ENCODE measurements at places on chromosomes 16 and 17. TPM values are rescaled to one million over a fixed set of nuclear protein-coding genes. Genes with fewer than 3 reads are reported as not detected.

SLC6A4 gene
- 3.0 TPM for total RNA-seq

RBFOX1 gene
- total RNA-seq = 1.1 TPM

SOST gene
- total RNA-seq = not detected

NKD1 gene
- total RNA-seq = 37.0 TPM

OTOP3 gene
- not detected for total RNA-seq

GRCh38 chr16:35365675-35366074, 1906.3 kb downstream of the TP53TG3F start:
- no peak for DNase-seq

GRCh38 chr17:18039535-18040260, 490 bp downstream of the GID4 start:
- DNase-seq = peak; percentile 71

DNA sequence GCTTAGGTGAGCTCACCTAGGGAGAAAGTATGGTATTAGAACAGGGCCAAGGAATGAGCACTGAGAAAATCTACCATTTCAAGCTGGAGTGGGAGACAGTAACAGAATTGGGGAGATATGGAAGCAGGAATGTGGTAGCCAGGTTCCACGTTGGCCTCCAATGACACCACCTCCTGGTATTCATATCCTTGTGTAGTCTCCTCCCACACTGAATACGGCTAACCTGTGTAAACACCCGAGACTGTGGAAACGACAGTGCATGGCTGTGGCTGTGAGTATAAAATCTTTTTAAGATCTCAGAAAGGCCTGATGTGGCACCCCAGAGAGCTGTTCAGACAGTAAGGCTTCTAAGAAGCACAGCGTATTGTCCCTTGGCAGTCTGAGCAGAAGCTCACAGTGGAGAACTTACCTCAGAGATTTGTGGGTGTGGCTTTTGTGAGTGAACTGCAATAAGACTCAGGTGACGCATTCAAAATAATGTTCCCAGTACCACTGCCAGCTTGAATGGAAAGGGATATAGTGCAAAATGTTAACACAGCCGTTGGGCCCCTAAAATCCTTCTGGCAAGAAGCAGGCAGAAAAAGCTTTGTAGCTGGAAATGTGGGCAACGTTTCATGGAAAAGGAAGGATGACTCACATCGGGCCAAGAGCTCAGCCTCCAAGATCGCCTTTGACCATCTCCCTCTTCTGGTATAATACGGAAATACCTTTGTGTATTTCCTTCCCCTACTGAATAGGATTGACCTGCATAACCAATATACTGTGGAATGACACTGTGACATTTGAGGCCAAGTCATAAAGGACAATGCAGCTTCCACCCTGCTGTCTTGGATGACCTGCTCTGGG, 14.4 kb downstream of the SDR42E1 start:
- DNase-seq = no peak

GRCh38 chr17:81999587-81999975, 22.2 kb downstream of the ASPSCR1 start:
- no peak for DNase-seq

DNA sequence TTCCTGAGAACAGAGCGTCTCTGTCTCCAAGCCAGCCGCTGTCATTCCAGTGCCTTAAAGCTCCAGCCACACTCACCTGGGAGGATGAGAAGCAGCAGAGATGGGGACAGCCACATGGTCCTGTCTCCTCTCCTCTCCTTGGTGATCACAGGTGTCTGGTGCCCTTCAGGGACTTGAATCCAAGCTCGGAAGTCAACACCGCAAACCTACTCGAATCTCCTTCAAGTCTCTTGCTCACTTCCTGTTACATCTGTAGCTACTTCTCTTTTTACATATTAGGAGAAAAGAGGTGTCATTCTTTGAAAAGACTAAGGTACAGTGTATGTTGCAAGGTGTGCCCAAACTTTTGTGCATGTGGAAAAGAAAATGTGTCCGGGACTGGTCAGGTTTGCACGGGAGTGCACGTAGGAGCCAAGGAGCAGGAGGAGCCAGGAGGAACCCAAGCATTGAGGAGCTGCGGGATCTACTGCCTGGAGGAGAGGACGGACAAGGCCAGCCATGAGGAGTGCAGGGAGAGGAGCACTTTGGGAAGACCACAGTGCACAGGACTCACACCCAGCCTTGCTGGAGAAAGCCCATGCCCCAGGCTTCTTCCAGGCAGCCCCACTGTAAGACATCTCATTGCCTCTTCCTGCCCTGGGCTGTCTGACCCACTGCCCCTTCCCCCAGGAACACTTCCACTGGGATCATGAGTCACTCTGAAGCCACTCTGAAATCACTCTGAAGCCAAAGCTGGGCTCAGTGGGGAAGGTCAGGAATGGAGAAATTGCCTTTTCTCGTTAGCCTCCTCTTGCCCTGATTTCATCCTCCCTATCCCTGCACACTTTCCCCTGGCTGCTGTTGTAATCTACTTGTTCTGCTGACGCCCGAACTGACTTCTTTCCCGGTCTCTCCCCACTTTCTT, at the start of gene CD300LD:
CD300LD (minus strand) TSS at position 197 of the 904 bp plus-strand sequence; CDS start at position 116, 81 bp downstream.
- no peak for DNase-seq

GRCh38 chr17:38701504-38702165, 3.4 kb upstream of the MLLT6 start:
- DNase-seq = peak; percentile 75

GRCh38 chr17:8744086-8744785, 400 bp downstream of the CCDC42 start:
- DNase-seq = no peak

DNA sequence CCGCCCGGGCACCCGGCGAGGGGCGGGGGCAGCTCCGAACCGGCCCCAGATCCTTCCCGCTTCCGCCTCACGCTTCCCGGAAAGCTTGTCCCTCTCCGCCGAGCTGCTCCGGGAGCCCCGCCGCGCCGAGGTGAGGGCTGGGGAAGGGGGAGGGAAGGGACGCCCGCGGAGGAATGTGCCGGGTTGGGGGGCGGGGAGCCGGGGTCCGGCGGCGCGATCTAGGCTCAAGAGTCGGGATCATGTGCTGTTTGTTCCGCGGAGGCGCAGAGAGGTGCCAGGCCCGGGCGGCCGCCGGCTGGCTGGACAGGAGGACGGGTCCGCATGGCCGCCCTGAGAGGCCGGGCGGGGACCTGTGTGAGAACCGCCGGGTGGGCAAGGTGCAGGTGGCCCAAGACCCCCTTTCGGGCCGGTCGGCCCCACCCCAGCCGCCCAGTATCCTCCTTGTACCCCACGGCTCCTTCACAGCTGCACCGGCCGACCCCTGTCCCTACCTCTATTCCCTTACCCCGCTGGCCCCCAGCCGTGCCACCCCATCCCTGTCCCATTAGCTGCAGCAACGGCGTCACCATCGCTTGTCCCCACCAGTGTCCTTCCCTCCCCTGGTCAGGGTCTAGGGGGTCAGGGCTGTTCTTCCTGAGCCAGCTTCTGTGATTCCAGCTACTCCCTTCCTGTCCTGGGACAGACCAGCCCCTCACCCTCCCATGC, 429 bp downstream of the KIF1C start:
- peak; percentile 73 for DNase-seq

GRCh38 chr16:69861292-69862030, 89.7 kb upstream of the CLEC18A start:
- peak; percentile 63 for DNase-seq
